T-helper 22 cell (primary cell): ENCODE measurements at places on chromosomes 13 and 19.

DNA sequence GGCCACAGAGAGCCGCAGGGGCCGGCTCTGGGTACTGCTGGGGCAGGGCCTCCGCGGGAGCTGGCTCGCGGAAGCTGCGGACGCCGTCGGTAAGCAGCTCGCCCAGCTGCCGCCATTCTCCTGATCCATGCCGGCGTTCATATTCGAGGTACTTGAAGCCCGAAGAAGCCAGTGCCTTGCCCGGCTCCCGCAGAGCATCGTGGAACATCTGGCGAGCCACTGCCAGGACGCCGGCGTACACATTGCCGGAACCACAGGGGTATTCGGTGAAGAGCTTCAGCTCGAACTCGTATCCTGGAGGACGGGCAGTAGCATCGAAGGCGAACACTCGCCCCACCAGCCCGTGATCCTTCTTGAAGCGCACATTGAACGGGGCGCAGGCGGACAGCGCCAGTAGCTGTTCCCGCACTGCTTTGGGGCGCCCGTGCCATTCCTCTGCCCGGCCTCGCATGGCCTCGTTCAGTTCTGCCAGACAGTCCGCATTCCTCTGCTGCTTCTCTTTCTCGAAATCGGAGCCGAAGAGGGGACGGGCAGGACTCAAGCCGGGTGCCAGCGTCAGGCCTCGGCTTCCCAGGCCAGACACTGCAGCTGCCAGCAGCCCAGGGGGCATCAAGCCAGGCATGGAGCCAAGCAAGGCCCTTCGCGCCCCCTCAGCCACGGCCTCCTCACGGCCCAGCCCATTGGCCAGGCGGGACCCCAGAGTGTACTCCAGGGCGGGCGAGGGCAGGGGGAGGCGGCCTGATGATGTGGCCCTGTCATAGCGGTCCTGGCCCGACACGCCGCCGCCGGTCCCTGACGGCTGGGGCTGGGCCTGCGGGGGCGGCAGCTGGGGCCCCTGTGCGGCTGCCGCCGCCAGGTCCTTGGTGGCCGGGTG is 1.0 kb downstream of the IRF2BP1 start:
- DNase-seq, result no peak

- no peak for DNase-seq
Measured at GRCh38 chr13:44267980-44268379, 105.6 kb upstream of the SERP2 start.

DNA sequence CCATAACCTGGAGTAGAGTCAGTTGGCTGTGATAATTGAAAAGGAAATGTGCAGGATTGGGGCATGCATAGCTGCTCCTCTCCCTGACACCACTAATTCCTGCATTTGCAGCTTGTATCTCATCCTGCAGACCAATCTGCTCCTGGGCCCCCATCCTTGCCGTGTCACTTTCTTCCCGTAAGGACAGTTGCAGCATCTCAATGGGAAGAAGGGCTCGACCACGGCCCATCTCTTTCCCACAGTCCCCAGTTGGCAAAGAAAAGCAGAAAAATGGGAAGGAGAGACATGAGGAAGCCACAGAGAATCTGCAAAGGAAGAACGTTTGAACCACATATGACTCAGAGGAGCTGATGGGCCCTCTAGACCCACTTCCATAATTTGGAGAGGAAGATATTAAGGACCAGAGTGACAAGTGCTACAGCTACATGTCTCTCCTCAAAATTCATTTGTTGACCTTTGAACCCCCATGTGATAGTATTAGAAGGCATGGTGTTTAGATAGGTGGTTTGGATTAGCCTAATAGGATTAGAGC is 1.8 kb upstream of the SIGLEC12 start:
- no peak for DNase-seq

- DNase-seq, result no peak
Measured at GRCh38 chr13:67445436-67445835, 215.3 kb upstream of the PCDH9 start.

- DNase-seq, result no peak
Measured at GRCh38 chr19:41616792-41617621, 9.9 kb downstream of the CEACAM4 start.

DNA sequence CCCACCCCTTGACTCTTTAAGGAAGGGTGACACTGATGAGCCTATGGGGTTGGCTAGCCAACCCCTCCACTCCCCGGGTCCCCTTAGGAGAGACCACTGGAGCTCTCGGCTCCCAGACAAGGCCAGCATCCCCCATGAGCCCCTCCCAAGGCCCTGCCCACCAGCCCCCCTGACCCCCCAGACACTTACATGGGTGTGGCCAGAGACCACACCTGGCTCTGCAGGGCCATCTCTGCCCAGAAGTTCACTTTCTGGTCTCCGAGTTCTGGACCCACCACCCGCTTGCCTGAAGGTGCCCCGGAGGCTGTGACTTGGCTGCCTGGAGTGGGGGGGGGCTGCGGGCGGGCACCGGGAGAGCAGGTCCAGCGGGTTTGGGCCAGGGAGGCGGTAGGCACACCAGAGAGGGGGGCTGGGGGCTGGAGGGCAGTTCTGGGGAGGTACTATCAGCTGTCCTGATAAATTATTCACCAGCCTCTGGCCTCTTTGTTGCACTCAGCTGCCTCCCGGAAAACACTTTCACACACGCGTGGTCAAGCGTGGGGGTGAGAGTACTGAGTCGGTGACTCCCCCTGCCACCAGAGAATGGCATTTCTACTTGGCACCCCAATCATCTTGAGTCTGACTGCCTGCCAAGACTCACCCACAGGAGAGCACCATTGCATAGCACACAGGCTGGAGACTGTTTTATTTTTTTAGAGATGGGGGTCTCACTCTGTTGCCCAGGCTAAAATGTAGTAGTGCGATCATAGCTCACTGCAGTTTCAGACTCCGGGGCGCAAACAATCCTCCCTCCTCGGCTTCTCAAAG is at the start of gene PALM3:
TSS of gene PALM3 (minus strand) at position 326 of the 807 bp plus-strand sequence. CDS start at position 230, 96 bp downstream.
- no peak for DNase-seq

- no peak for DNase-seq
Measured at GRCh38 chr13:66219506-66219905, 1010.6 kb downstream of the PCDH9 start.

- DNase-seq, result no peak
Measured at GRCh38 chr13:109110159-109110558, 480.7 kb downstream of the MYO16 start.

DNA sequence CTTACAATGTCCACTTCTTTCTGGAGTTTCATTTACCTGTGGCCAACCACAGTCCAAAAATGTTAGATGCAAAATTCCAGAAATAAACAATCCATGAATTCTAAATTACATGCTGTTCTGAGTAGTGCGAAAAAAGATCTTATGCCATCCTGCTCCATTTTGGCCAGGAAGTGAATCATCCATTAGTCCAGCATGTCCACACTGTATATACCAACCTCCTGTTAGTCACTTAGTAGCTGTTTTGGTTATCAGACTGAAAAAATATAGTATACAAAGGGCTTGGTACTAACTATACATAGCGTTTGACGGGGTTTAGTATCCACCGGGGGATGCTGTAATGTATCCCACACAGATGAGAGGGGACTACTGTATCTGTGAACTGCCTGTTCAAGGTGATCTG is 618.0 kb upstream of the ARGLU1 start:
- no peak for DNase-seq

DNA sequence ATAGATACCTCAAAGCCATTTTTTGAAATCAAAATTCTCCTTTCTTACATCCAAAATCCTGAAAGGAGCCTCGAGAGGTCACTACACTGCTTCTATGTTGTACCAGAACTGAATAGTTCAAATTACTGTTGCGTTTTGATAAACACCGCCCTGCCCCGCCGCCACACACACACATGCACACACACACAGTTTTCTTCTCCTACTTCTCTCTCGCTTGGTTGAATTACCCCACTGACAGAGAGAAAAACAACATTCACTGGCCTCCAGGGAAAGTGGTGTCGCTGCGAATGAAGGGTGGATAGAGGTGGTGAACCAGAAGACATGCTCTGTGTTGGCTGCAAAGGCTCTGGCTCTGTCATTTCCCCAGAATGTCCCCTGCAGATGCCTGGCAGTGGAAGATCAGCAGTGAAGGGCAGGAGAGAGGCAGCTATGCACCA is 183.4 kb upstream of the RFC3 start:
- no peak for DNase-seq

DNA sequence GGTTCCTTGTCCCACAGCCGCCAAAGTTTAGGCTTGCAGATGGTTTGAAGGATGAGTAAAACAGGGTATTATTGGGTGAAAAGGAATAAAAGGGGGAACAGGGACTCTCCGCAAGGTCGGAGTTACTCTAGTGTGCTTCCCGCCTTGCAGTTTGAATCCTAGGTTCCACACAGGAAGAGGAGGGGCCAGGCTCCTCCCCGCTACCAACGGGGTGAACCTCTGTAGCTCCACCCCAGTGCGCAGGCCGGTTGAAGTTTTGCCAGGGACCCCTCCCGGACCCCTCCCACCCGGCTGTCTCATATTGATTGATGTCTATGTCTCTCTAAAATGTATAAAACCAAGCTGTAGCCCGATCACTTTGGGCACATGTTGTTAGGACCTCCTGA is 11.6 kb upstream of the GTF2F2 start:
- no peak for DNase-seq

DNA sequence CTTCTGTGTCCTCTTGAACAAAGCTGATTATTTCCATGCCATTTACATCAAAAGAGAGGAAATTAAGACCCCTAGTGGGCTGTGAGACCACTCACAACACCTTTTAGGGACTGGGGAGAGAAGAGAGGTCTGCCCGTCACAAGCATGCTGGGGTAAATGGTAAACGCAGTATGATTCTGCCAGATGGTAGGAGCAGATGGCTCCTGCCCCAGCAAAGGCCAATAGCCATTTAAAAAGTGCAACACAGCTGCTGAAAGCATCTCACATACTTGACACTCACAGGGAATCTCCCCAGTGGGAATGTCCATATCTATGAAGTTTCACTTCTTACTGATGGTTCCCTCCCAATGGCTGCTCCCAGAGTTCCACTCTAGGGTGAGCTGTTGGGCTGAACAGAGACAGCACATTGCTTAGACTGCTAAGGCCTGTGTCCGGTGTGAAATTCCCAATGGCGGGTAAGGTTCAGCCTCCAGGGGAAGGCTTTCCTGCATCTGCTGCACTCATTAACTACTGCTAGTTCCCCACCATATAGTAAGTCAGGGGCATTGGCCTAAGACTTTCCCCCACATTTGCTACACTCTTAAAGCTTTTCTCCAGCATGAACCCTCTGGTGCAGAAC is 7.4 kb downstream of the ZNF671 start:
- no peak for DNase-seq

DNA sequence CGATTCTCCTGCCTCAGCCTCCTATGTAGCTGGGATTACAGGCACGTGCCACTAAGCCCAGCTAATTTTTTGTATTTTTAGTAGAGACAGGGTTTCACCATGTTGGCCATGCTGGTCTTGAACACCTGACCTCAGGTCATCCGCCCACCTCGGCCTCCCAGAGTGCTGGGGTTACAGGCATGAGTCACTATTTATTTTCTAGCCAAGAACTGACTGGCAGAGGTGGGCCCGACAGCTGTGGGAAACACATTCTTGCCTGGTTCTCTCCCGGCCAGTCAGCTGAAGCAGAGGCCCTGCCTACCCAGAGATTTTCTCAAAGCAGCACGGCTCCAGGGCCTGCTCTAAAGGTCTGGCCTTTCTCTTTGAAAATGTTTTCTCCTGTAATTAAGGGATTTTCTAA is 108.0 kb downstream of the KCTD15 start:
- DNase-seq, result no peak

GRCh38 chr19:5049561-5049960 is 80.6 kb downstream of the KDM4B start:
- no peak for DNase-seq

DNA sequence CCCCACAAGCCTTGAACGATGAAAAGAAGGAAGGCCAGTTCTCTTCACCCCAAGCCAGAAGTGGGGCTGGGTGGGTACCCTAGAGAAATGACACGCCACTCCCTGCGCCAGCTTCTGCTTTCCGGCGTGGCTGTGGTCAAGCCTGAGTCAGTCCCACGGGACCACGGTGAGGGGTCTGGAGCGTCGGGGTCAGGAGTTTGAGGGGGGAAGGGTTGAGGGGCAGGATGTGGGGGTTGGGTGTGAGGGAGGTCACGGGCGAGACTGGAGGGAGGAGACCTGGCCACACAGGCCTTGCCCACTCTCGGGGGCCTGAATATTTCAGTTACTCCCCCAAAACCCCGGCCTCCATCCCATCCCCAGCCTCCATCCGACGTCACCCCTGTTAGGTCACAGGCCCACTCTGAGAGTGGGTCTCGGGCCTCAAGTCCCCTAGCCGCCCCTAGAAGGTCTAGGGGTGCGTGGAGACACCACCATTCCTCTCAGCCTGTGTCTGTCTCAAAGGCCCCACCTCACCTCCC is 500 bp upstream of the IFI30 start:
- DNase-seq, result no peak

- no peak for DNase-seq
Measured at GRCh38 chr13:114099918-114100445, 32.4 kb downstream of the RASA3 start.

DNA sequence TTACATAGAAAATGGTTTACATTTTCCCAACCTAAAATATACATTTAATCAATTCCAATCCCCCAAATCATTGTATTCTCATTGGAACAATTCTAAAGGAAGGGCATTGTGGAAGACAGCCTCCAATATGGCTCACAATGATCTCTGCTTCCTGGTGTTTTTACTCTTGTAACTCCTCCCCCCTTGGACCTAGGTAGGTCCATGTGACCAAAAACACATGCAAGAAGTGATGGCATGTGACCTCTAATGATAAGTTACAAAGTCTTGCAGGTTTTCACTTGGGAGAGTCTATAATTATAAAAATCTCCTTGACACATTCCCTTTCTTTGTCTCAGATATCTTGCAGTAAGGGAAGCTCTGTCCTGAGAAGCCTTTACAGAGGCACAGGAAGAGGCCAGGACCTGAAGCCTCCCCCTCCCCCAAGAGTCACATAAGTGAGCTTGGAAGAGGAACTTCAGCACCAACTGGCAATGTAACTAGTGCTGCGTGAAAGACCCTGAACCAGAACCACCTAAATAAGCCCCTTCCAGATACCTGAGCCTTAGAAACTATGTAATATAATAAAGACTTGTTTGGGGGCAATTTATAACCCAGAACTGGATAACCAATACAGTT is 816.2 kb upstream of the ATXN8OS start:
- no peak for DNase-seq

DNA sequence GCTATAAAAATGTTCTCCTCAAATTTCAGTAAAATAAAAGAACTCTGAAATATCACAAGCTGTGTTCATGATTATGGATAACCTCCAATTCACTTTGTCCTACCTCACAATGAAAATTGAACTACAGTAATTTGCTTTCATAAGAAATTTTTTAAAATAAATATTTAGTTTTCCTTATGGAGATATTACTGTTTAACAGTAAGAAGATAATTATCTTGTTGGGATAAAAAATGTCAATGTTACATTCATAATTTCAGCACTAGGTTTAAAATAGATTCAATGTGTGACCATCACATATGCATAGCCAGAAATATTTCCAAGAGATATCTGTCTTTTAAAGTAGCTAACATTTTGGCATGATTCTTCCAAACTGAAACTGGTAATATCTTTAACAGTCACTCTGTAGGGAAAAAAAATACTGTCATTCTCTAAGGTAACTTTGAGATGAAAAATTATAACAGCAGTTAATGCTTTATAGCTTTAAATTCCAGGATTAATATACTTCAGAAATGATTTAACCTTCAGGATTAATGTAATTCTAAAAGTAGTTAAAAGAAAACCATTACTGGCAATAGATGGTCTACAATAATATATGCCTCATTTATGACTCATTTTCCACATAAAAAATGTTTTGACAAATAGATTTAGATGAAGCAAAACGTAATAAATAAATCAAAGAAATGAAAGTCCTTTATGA is 91.3 kb downstream of the SPRY2 start:
- no peak for DNase-seq
